Suprapubic skin (tissue), 4 donors: ENCODE measurements at places on chromosomes 4 and X. TPM values are rescaled to one million over a fixed set of nuclear protein-coding genes. Genes with fewer than 3 reads are reported as not detected.

MAOB gene
- total RNA-seq: 1.9 TPM

GRCh38 chr4:1759170-1759817 is 33.8 kb upstream of the FGFR3 start:
- DNase-seq: no peak

DNA sequence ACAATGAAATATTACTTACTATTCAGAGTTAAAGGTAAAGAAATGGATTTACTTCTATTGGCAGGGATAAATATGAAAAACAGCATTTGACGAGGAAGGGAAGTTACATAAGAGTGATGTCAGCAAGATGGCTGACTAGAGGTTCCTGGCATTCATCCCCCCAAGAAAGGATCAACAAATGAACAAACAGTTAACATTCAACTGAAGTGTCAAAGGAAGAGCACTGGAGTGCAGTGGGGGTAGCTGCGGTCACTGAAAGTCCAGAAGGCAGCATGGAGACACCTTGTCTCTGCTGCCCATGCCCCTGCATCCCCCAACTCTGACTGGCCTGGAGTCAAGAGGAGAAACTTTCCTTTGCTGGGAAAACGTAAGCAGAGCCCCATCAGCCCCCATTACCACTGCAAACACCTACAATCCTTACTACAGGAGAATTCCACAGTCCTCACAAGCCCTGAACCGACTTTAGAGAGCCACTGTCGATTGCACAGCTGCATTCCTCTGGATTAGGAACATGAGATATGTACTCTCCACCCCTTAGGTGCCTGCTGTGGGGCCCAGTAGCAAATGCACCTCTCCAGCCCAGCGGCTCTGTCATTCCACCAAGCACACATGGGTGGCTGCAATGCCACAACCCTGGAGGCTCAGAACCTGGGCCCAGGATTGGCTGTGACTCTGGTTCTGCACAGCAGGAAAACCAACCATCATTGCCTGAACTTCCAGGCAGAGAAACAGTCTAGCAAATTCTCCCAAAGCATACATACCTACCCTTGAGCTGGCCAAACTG is 79.5 kb downstream of the CBR4 start:
- DNase-seq: no peak

DNA sequence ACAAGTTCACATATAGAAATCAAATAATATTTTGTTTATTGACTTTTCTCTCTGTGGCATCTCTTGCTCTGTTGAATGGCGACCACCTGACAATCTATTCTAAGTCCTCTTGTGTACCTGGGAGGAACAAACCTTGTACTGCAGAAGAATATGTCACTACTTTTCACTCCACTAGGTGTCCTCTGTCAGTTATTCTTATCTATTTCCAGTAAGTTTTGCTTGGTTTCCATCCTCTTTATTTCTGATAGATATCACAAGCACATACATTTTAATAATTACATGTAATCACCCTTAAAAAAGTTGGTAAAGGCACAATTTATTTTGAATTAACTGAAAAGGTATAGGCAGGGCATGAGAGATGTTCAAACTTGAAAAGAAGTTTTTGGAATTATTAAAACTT is 238.4 kb downstream of the SNCA start:
- DNase-seq: no peak

DNA sequence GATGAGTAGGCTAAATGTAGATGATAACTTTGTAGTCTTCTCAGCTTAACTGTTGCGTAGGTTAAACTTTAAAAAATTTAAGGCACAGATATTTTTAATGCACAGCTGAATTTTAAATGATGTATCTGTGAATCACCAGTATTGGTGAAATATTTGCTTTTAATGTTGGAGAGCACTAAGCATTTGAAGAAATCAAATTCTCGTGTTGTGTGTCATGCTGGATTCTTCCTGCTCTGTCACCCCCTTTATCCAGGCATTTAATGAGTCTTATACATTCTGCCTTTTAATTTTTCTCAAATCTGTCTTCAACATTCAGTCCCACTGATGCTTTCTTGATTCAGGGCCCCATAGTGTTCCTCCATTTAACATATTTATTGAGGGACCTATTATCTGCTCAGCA is 76.7 kb downstream of the SLC4A4 start:
- DNase-seq: no peak
